Activated CD4-positive, alpha-beta T cell treated with anti-CD3 and anti-CD28 coated beads, Interleukin-2, amount 10 ng/mL, durations not matched to agents 7 days and 5 days (primary cell): ENCODE measurements at places on chromosomes 2 and 18. TPM values are rescaled to one million over a fixed set of nuclear protein-coding genes. Genes with fewer than 3 reads are reported as not detected.

Gene ATOH8
- 0.10 TPM for total RNA-seq

DNA sequence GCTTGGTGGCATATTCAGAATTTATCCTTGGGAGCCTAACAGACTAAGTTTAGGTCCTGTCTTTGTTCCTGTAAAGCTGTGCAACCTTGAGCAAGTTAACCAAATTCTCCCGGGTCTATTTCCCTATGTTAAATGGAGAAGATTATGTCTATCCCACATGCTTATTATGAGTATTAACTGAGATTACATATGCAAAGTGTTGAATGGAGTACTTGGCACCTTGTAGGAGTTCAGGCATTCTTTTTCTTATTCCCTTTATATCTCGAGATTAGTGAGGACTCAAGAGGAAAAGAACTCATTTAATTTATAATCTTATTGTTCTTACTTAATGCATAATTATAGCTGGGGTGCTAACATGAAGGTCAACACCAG, 184.6 kb downstream of the FMNL2 start:
- no peak for DNase-seq

- DNase-seq = no peak
These were observed 67.8 kb downstream of the SS18 start for GRCh38 chr18:26022585-26022984.

DNA sequence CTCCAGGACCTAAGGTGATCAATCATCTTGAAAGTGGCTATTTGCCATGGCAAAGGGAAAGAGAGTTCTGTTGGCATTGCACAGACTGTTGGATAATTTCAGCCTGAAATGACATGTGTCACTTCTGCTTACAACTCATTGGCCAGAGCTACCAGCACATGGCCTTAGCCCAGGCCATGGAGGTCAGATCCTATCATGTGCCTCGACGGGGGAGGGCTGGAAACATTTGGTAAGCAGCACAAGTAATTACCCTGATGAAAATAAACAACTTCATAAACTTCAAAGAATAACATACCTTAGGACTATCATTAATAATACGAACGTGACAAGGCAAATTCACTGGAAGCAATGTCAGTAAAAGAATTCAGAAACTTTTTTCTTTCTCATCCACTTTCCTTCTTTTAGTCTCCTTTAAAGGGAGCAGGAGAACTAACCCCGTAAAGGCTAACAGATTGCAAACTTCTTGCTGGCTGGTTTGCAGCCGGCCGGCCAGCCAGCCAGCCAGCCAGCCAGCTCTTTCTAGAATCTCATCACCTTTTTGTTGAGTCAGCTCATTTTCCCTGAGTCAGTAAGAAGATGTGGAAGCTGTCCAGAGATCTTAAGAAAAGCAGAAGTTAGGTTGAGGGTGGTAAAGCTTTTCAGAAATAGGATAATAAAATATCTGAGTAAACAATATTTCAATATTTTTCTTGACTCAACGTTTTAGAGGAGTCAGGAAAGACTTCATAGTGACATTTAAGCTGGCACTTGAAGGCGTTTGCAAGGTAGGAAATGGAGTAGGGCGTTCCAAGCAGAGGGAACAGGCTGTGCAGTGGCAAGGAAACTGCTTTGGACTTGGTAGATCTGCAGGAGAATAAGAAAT, 31.9 kb downstream of the CNRIP1 start:
- DNase-seq = no peak

- no peak for DNase-seq
These were observed 144.0 kb downstream of the LDLRAD4 start for GRCh38 chr18:13362607-13363006.
